ENCODE measurements at places on chromosomes 2 and 18. TPM values are rescaled to one million over a fixed set of nuclear protein-coding genes. Genes with fewer than 3 reads are reported as not detected.

The DSG4 gene
- not detected for total RNA-seq

DNA sequence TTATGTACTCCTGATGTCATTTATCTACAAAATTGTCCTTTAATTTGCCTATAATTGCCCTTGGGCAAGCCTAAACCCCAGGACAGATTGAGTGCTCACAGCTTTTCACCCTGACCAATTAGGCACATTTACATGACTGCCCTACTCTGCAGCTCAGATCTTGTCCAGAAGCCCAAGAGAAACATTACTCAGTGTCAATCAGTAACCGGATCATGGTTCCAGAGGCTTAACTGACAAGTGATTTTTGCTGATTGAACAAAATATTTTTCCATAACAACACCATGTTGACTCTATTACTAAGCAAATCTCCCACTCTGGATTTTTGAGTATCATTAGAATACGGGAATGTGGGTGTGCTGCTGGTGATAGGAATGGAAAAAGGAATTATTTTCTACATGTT, 465.4 kb upstream of the TNP1 start:
- no peak for DNase-seq

- no peak for DNase-seq
Observed at GRCh38 chr2:55415300-55415699, 4.4 kb downstream of the CCDC88A start.

- DNase-seq, result no peak
Observed at GRCh38 chr2:8141079-8141707, 540.7 kb upstream of the ID2 start.

Data from endothelial cell of umbilical vein (primary cell).